ENCODE measurements at places on chromosomes 11 and 22. TPM values are rescaled to one million over a fixed set of nuclear protein-coding genes. Genes with fewer than 3 reads are reported as not detected.
A peak's percentile ranks its signal among the peaks of the same experiment; 100 is the strongest.

- no peak for DNase-seq
Measured at GRCh38 chr22:40241200-40241763, 63.6 kb downstream of the TNRC6B start.

DNA sequence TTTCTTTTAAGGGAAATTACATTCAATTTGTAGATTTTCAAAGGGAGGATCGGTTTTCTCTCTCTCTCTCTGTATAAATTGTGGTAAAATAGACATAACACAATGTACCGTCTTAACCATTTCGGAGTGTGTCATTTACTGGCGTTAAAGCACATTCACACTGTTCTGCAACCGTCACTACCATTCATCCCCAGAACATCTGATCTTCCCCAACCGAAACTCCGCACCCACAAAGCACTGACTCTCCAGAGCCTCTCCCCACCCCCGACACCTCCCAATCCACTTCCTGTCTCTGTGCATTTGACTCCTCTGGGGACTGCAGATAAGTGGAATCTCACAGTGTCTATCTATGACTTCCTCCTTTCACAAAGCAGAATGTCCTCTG is 15.9 kb upstream of the GRAMD4 start:
- no peak for DNase-seq

GRCh38 chr11:89484896-89485295 is 6.3 kb downstream of the NOX4 start:
- DNase-seq: no peak

GRCh38 chr11:69708736-69709401 is 5.0 kb upstream of the FGF19 start:
- no peak for DNase-seq

GRCh38 chr11:65776710-65777141 is 4.0 kb downstream of the AP5B1 start:
- no peak for DNase-seq

GRCh38 chr11:59556115-59556916 is 45.0 kb downstream of the OR4D9 start:
- peak; percentile 92 for DNase-seq

DNA sequence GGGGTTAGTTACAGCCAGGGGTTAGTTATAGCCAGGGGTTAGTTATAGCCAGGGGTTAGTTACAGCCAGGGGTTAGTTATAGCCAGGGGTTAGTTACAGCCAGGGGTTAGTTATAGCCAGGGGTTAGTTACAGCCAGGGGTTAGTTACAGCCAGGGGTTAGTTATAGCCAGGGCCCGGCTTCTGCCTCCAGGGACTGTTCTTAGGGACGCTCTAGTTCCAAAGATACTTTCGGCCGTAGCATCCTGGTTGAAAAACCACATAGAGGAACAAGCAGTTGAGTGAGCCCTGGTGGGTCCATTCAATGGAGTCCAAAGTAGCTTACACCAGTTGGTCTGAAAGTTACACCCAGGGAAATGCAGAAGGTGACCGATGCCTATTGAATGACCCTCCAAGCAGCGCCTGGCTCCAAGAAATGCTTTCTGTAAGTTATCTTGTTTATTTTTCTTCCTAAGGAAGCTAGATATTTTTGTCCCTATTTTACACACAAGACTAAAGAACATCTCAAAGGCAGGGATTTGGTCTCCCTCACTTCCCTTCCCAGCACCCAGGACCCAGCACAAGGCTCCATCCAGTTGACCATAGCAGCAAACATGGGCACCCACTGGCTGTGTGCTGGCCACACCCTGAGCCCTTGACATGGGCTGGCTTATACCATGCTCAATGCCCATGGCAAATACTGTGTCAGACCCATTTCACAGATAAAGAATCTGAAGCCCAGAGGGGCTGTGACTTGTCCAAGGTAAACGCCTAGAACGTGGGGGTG is 49.7 kb upstream of the SHISAL1 start:
- peak; percentile 48 for DNase-seq

DNA sequence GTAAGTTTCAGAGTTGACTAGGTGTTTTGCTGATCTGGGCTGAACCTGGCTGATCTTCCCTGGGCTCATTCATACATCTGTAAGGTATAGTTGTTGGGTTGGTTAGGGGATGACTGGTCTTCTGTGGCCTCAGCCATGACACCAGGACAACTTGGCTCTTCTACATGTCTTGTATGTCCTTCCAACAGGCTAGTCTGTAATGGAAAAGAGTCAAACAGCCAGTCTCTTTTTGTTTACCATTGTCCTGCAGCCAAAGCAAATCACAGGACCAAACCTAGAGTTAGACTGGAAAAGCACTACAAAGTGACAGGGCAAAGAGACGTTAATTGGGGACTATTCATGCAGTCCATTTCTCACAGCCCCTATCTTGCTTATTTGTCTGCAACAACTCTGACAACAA is 17.8 kb downstream of the SERPING1 start:
- no peak for DNase-seq

GRCh38 chr22:40449676-40450035 is 79.3 kb downstream of the SGSM3 start:
- peak; percentile 93 for DNase-seq

- no peak for DNase-seq
Measured at GRCh38 chr22:20205464-20205963, 54.7 kb upstream of the CCDC188 start.

DNA sequence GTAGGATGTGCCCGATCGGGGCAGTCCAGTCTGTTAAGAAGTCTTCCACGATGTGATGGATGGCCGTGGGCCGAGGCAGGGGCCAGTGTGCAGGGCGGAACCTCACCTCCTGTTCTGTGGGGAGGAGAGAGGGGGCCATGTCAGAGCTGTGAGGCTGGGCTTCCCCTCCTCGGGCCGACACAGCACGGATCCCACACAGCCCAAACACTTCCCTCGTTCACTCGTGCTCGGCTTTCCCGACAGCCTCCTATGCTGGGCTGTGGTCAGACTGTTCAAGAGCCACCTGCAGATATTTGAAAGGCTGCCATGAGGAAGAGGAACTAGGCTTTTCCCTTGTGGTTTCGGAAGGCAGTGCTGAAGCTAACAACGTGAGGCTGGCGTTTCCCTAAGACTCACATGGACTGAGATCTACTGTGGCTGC is 12.3 kb upstream of the TXN2 start:
- no peak for DNase-seq

DNA sequence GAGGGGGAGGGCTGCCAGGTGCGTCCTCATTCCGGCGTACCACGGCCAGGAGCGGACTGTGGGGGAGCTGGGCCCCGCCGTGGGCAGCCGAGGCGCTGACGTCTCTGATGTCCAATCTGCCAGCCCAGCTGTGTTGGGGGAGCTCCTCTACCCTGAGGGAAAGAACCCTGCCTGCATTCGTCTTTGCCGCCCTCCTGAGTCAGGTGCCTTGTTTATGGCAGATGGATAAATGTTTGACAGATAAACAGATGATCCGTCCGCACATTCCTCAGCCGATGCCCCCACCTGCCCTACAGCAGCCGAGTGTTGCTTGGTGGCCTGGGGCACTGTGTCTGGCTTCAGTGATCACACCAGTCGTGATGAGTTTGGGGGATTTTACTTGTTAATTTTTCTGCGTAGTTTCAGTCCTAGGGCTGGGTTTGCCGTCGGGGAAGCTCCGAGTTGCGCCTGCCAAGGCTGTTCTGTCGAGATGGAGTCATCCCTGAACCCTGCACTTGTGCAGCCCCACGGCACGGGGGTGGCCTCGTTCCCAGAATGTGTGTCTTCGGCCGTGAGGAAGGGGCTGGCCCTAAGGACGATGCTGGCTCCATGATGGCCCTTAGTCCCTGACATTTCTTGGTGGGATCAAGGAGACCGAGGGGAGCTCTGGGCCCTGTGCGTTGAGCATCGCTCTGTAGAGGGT is 1083.9 kb downstream of the BRD1 start:
- no peak for DNase-seq

- DNase-seq: no peak
Measured at GRCh38 chr22:39287076-39287725, 32.2 kb downstream of the RPL3 start.

GRCh38 chr11:60859616-60860250 is 4.0 kb upstream of the PTGDR2 start:
- DNase-seq: no peak

- peak; percentile 45 for DNase-seq
Measured at GRCh38 chr11:45332276-45332934, 46.3 kb upstream of the SYT13 start.

GRCh38 chr11:62611705-62612365 is 740 bp downstream of the EML3 start:
- peak; percentile 79 for DNase-seq

- DNase-seq: no peak
Measured at GRCh38 chr11:120211522-120212258, 858 bp downstream of the OAF start.

GRCh38 chr11:33910296-33910957 is 18.6 kb upstream of the LMO2 start:
- peak; percentile 8 for DNase-seq

DNA sequence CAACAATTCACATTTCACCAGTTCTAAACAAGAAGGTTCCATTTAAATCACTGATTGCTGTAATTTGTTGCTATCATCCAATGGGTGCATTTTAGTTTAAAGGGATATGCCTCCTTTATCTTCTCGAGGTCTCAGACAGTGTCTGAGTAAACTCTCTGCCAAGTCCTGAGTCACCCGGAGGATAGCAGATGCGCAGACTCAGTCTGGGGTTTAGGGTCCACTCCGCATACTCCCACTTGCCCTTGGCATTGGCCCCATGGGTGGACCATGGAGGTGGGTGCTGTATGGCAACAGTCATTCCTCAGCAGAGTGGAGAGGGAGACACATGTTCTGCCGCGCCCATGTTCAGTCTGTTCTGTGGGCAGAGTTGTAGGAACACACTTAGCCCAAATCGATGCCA is 65.4 kb upstream of the CRTAM start:
- DNase-seq: peak; percentile 66

DNA sequence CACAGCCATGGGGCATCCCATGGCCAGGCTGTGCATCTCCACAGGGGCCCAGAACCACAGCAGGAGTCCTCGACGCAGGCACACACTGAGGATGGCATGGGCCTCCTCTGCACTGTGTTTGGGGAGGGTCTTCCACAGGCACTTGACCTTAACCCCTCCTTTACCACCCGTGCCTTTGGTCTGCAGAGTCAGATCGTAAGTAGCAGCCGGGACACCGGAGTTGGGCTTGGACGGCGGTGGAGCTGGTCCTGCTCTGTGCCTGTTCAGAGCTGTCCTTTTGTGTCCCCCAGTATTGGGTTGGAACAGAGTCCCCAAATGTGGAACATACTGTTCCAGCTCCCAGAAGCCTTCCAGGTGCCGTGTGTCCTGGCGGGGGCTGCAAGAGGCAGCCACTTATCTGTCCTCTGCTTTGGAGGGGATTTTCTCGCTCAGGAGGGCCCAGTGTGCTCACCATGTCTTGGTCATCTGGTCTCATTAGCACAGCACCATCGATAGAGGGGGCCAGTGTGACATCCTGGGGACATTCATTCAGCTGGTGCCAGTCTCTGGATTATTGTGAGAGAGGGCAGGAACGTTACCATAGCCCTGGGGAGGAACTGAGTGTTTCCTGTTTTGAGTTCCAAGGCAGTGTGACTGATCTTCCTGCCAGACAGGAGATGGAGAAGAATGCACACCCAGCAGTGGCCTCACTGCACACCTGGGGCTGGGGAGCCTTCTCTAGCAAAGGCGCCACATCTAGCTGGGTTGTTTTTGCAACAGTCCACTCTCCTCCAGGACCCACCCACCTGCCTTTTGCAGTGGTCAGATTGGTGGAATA is 12.4 kb downstream of the CRELD2 start:
- peak; percentile 68 for DNase-seq

GRCh38 chr11:12900496-12900895 is 108.6 kb upstream of the RASSF10 start:
- peak; percentile 93 for DNase-seq

DNA sequence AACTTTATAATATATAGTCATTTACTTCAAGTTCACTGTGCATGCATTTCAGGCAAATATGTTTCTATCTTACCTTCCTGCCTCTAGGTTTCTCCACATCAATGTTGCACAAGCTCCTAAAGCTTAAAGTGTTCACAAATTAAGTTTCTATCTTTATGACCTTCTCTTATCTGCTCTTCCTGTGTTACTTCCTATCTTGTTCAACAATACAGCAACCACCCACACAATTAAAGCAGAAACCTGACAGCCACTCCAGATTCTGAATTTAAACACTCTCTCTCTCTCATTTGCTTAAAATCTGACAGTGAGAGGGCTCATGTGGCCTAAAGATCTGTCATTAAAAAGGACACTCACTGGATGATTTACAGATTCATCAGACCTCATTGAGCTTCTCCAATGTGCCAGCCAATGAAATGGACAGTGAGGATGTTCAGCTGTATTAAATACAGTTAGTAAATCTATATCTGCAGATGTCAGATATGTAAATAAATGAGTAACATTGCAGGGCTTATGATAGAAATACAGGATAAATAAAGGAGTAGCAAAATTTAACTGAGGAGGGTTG is 10.9 kb downstream of the PDGFD start:
- DNase-seq: no peak

DNA sequence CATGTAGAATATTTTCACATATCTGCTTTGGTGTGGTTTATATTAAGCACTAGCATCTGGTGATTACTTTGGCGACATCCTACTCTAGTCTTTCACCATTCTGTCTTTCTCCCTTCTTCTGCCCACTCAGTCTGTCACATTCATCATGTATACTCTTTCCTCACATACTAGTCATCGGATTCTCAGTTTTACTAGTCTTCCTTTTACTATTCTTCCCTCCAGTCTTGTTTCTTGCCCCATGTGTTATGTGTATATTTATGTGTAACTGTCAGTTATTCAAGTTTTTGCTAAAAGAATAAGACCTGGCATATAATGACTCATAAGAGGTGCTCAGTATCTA is 4.6 kb upstream of the DIXDC1 start:
- no peak for DNase-seq

DNA sequence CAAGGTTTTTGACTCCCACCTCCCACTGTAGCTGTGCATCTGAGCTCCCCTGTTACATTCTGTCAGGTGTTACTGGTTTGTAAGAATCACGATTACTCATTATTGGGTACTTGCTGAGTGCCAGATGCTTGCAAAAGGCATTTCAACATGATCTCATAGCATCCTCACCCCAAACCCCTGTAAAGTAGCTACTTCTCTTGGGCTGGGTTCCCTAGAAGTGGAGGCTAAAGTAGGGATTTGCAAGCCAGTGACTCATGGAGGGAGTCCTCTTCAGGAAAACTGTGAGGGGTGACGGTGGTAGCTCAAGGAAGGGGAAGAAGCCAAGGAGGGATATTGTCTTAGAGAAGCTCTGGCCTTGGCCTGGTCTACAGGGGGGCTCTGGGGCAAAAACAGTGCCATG is 78.6 kb downstream of the TIMP3 start:
- DNase-seq: peak; percentile 76

- no peak for DNase-seq
Measured at GRCh38 chr11:67114275-67114896, 4.7 kb upstream of the KDM2A start.

- DNase-seq: no peak
Measured at GRCh38 chr22:25735650-25736049, 6.3 kb upstream of the MYO18B start.

- peak; percentile 30 for DNase-seq
Measured at GRCh38 chr22:43377896-43378704, 33.7 kb upstream of the MPPED1 start.

- DNase-seq: no peak
Measured at GRCh38 chr11:61542705-61543104, 34.2 kb downstream of the LRRC10B start.

NNMT gene
- 2,246 TPM for total RNA-seq

INPP5J gene
- total RNA-seq: under 0.01 TPM

WNT7B gene
- total RNA-seq: 0.18 TPM

APOA4 gene
- not detected for total RNA-seq

OR4A16 gene
- total RNA-seq: not detected
